ENCODE measurements at places on chromosomes 1 and 21. TPM values are rescaled to one million over a fixed set of nuclear protein-coding genes. Genes with fewer than 3 reads are reported as not detected.

The SH2D5 gene
- 1.4 TPM for total RNA-seq

The S100A2 gene
- 9.0 TPM for total RNA-seq

The KRTAP6-1 gene
- not detected for total RNA-seq

The OR2L3 gene
- not detected for total RNA-seq

The MIXL1 gene
- not detected for total RNA-seq

The UMODL1 gene
- total RNA-seq, result not detected

DNA sequence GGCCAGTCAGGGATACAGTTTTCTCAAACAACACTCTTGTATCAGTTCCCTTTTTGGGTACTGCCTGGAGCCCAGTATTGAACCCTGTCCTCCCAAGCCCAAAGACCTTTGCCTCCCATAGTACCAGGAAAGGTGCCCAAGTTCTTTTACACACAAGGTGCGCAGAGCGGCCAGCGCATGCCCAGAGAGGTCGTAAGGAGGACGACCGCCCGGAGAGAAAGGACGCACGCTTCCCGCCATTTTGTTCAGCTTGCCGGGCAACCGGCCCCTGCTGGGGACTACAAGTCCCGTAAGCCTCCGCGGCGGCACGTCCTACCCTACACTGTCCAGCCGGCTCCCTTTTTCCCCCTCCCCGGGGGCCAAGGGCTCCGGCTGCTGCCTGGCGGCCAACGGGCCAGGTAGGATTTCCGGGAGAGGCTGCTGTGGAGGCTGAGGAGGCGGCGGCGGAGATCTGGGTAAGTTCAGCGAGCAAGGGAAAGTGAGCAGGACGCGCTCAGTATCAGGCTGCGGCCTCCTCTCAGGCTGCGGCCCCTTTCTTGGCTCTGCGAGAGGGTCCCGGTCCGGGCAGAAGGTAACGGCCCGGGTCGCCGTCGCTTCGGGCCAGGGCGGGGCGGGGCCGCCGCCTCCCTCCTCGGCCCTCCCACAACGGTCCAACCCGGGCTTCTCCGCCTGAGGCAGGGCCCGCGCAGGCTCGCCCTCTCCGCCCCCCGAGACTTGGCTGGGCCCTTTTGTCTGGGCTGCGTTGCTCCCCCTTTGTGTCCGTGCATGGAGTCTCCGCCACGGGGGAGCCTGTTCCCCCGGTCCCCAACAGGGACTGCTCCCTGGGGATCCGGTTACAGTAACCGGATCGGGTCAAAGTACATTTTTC, at the start of gene PHACTR4:
Gene PHACTR4, plus strand, starts transcription at position 370 of the 868 bp plus-strand sequence. CDS start 37,708 bp downstream, outside the sequence.
- H3K4me1 ChIP-seq, result peaks cover 11% of the 10 kb centered on the region
- H3K27ac ChIP-seq, result peak within 1 kb of the TSS; percentile 82
- DNase-seq, result peak; percentile 97
- no peaks in the 10 kb centered on the region for H3K36me3 ChIP-seq
- H3K4me3 ChIP-seq, result peak within 1 kb of the TSS; percentile 96

GRCh38 chr1:9417695-9418094, 121.6 kb upstream of the SLC25A33 start:
- DNase-seq, result no peak
- H3K27ac ChIP-seq, result no peak overlapping the region
- no peak overlapping the region for H3K4me3 ChIP-seq

GRCh38 chr1:116232989-116233514, 121.9 kb downstream of the MAB21L3 start:
- no peak for DNase-seq
- no peak overlapping the region for H3K4me3 ChIP-seq
- no peaks in the 10 kb centered on the region for H3K4me1 ChIP-seq
- H3K27ac ChIP-seq, result no peak overlapping the region
- H3K27me3 ChIP-seq, result peaks cover 10% of the 10 kb centered on the region
- H3K36me3 ChIP-seq, result no peaks in the 10 kb centered on the region

- H3K27ac ChIP-seq, result peak overlapping the region; percentile 94
- DNase-seq, result peak; percentile 59
- H3K4me1 ChIP-seq, result peaks cover 21% of the 10 kb centered on the region
- H3K36me3 ChIP-seq, result no peaks in the 10 kb centered on the region
Measured at GRCh38 chr1:2190491-2190976, 4.0 kb downstream of the FAAP20 start.

DNA sequence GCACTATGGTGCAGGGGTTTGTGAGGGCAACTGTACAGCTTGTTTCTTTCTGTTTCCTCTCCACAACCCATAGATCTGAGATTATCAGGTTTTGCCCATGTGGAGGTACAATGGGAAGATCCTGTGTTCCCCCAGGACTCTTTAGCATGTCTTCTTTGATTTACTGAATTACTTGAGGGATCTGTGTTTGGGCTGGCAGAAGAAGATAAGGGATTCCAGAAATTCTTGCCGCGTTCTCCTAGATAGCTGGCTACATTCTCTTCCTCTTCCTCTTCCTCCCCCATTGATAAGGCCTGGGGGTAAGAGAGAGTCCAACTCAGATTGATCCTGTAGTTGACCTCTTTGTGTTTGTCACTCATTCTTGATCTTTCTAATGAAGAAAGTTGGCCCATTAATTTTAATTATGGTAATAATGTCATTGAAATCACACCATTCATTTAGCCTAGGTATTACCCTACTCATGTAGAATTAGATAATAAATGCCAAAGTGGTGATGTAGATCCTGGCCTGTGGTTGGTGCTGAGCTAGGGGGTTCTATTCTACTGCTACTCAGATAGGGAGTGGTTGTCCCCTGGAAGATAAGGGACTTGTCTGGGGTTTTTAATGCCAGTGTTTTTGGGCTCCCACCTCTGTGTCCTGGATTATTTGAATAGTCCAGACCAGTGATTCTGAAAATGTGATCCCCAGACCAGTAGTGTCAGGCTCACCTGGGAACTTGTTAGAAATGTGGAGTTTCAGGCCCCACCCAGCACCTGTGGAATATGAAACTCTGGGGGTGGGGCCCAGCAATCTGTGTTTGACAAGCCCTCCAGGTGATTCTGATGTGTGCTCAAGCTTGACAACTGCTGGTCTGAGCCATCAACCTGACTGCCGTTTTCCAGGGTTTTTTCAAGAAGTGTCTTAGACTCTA, 122.2 kb downstream of the NOS1AP start:
- no peak overlapping the region for H3K4me3 ChIP-seq
- H3K27me3 ChIP-seq, result no peaks in the 10 kb centered on the region
- no peaks in the 10 kb centered on the region for H3K36me3 ChIP-seq
- no peaks in the 10 kb centered on the region for H3K4me1 ChIP-seq
- H3K27ac ChIP-seq, result no peak overlapping the region

DNA sequence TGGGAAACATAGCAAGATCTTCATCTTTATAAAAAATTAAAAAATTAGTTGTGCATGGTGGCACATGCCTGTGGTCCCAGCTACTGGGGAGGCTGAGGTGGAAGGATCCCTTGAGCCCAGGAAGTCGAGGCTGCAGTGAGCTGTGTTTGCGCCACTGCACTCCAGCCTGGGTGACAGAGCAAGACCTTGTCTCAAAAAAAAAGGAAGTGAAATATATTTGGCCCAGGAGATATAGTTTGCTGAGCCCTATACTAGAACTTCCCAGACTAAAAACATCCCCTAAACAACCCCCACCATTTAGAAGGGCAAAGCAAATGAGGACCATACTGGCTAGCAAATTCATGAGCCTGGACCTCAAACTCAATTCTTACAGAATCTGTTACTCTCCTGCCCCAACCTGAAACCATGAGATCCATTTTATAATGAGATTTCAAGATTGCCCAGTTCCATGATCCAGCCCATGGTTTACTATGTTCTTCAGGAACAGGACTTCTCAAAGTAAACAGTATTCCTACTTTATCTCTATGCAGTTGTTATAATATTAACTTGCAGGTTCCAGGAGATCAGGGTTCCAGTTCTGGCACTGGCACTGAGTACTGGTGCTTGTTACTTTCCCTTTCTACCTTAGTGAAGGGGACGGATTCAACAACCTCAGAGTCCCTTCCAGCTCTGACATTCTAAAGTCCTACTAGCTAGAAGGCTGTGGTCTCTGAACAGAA, 48.9 kb upstream of the TADA1 start:
- no peaks in the 10 kb centered on the region for H3K36me3 ChIP-seq
- peaks cover 35% of the 10 kb centered on the region for H3K27me3 ChIP-seq
- H3K4me1 ChIP-seq, result no peaks in the 10 kb centered on the region
- no peak overlapping the region for H3K27ac ChIP-seq
- no peak for DNase-seq

DNA sequence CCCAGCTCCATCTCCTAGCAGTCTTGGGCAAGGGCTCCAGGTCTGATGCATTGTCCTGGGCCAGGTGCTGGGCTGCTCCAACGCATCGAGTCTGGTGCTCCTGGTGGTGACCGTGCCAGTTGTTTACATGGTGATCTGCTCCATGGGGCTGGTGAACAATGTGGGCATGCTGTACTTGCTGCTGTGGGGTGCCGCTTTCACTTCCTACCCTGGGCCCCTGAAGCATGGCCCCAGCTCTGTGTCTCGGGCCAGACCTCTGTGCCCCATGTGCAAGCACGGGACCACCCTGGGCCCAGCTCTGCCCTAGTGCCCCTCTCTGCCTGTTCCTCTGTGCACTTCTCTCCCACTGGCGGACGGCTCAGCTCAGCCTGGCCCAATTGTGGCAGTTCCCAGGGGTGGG, 119.4 kb downstream of the MAST2 start:
- H3K27me3 ChIP-seq, result no peaks in the 10 kb centered on the region
- H3K36me3 ChIP-seq, result no peaks in the 10 kb centered on the region
- no peak overlapping the region for H3K4me3 ChIP-seq
- no peaks in the 10 kb centered on the region for H3K4me1 ChIP-seq
- no peak for DNase-seq

GRCh38 chr21:44528634-44528995, 11.4 kb downstream of the KRTAP10-1 start:
- H3K36me3 ChIP-seq, result no peaks in the 10 kb centered on the region
- no peak for DNase-seq
- H3K27ac ChIP-seq, result no peak overlapping the region
- no peaks in the 10 kb centered on the region for H3K27me3 ChIP-seq

- H3K4me3 ChIP-seq, result peak overlapping the region; percentile 86
- H3K36me3 ChIP-seq, result no peaks in the 10 kb centered on the region
- no peak overlapping the region for H3K27ac ChIP-seq
- H3K4me1 ChIP-seq, result peaks cover 10% of the 10 kb centered on the region
Measured at GRCh38 chr1:29237129-29237821, 953 bp downstream of the PTPRU start.

- DNase-seq, result no peak
- H3K27ac ChIP-seq, result no peak overlapping the region
- no peak overlapping the region for H3K4me3 ChIP-seq
- H3K27me3 ChIP-seq, result no peaks in the 10 kb centered on the region
- H3K36me3 ChIP-seq, result no peaks in the 10 kb centered on the region
Measured at GRCh38 chr1:95730986-95731385, 497.0 kb downstream of the RWDD3 start.

- no peak for DNase-seq
- H3K27me3 ChIP-seq, result no peaks in the 10 kb centered on the region
- H3K36me3 ChIP-seq, result 0 out of 2 replicates have a peak, but pooled peaks cover 2% of the 10 kb centered on the region
- no peak overlapping the region for H3K27ac ChIP-seq
Measured at GRCh38 chr1:28026329-28026728, 62.1 kb downstream of the EYA3 start.

- H3K4me3 ChIP-seq, result no peak overlapping the region
- no peak for DNase-seq
- no peaks in the 10 kb centered on the region for H3K36me3 ChIP-seq
- peaks cover 11% of the 10 kb centered on the region for H3K27me3 ChIP-seq
- H3K4me1 ChIP-seq, result no peaks in the 10 kb centered on the region
Measured at GRCh38 chr21:42668298-42668992, 15.0 kb downstream of the PDE9A start.

DNA sequence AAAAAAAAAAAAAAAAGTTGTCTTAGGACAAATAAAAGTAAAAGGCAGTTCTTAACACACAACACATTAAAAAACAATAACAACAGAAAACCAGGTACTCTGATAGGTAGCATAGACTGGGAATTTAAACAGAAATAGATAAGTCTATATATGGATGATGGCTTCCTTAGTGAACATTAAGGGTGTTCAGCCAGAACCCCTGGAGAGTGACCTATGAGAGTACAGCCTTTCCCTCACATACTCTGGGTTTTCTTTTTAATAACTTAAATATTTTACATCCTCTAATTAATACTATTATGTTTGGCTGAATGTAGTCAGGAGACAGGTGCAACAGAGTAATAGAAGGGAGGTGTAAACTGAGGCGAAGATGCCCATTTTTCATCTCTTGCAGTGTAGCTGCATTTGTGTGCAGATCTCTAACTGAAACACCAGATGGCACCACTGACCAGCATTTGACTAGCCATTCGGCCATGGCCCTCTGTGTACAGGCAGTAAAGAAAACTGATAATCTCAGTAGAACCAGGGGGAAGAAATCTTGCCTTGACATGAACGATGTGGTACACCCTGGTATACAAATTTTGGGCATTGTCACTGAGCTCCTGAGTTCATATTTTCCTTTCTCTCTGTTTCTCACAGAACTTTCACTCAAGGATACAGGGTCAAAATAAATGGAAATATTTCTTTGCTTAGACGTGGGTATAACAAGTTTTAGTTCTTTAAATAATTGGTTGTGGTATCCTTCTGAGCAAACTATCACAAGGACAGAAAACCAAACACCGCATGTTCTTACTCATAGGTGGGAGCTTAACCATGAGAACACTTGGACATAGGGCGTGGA, 7.6 kb downstream of the TTF2 start:
- H3K4me1 ChIP-seq, result no peaks in the 10 kb centered on the region
- no peak overlapping the region for H3K4me3 ChIP-seq
- peak; percentile 80 for DNase-seq
- no peaks in the 10 kb centered on the region for H3K36me3 ChIP-seq
- H3K27ac ChIP-seq, result no peak overlapping the region
- no peaks in the 10 kb centered on the region for H3K27me3 ChIP-seq

GRCh38 chr1:228317891-228318810, 88.5 kb downstream of the TRIM11 start:
- H3K4me1 ChIP-seq, result no peaks in the 10 kb centered on the region
- no peak for DNase-seq
- H3K27me3 ChIP-seq, result no peaks in the 10 kb centered on the region
- H3K4me3 ChIP-seq, result no peak overlapping the region

GRCh38 chr1:224219612-224220059, 36.6 kb downstream of the DEGS1 start:
- no peak overlapping the region for H3K4me3 ChIP-seq
- no peak for DNase-seq
- H3K27me3 ChIP-seq, result no peaks in the 10 kb centered on the region
- H3K4me1 ChIP-seq, result peaks cover 13% of the 10 kb centered on the region
- H3K36me3 ChIP-seq, result no peaks in the 10 kb centered on the region

DNA sequence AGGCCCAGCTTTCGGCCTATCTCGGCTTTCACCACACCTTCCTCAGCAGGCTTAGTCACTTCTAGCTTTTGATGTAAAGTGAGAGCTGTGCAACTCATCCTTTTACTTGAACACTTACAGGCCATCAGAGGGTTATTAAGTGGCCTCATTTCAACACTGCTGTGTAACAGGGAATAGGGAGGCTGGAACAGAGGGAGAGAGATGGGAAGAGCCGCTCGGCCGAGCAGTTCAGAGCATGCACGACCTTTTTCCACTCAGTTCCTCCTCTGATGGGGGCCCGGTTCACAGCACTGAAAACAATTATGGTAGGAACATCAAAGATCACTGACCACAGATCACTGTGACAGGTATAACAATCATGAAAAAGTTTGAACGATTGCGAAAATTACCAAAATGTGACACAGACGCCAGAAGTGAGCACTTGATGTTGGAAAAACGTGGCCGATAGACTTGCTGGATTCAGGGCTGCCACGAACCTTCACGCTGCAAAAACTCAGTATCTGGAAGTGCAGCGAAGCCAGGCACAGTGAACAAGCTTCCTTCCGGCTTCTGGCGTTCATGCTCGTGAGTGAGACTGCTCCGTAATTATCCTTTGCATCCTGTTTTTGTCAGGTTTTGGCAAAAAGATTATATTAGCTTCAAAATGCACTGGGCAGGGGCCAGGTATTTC, 28.6 kb downstream of the AGPAT3 start:
- H3K36me3 ChIP-seq, result no peaks in the 10 kb centered on the region
- H3K27me3 ChIP-seq, result no peaks in the 10 kb centered on the region
- no peaks in the 10 kb centered on the region for H3K4me1 ChIP-seq
- DNase-seq, result no peak

Measured in GM23248 (cell line).